ENCODE measurements at places on chromosomes 3 and 15. TPM values are rescaled to one million over a fixed set of nuclear protein-coding genes. Genes with fewer than 3 reads are reported as not detected.

GRCh38 chr3:56702490-56703315 lies 19.6 kb upstream of the TASOR start:
- peak; percentile 68 for DNase-seq

Gene CPEB1
- 1.2 TPM for total RNA-seq

GRCh38 chr15:94305133-94305532 lies 73.8 kb downstream of the MCTP2 start:
- peak; percentile 76 for DNase-seq

DNA sequence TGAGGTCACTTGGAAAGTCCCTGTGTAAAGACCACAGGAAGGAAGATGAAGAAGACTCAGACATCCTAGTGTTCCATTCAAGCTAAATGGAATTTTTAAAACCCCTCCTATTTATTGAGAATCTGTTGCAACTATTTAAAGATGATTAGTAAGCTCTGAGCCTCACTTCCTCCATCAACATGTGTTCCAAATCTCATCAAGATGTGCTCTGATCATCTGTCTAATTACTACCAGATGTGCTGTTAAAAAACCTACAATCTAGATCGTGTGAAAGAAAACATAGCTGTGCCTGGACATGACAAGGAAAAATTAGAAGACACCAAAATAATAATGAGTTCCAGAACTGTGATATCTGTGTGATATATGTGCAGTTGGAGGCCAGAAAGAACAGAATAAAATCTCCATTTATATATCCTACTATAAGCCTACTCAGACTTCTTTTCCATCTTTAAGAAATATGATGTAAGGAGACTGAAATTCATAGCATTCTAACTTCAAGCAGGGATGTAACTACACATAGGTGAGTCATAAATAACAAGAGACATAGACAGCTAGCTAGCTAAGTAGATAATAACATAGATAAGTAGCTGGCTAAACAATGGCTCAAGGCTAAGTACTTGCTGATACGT lies 7.8 kb downstream of the XPC start:
- no peak for DNase-seq

- DNase-seq = no peak
Measured at GRCh38 chr3:17132286-17133115, 247.7 kb downstream of the PLCL2 start.

GRCh38 chr3:106093616-106094015 lies 224.8 kb upstream of the CBLB start:
- no peak for DNase-seq

GRCh38 chr3:182451871-182452270 lies 341.4 kb upstream of the ATP11B start:
- DNase-seq = no peak

GRCh38 chr3:159817126-159817525 lies 171.5 kb upstream of the IL12A start:
- no peak for DNase-seq

DNA sequence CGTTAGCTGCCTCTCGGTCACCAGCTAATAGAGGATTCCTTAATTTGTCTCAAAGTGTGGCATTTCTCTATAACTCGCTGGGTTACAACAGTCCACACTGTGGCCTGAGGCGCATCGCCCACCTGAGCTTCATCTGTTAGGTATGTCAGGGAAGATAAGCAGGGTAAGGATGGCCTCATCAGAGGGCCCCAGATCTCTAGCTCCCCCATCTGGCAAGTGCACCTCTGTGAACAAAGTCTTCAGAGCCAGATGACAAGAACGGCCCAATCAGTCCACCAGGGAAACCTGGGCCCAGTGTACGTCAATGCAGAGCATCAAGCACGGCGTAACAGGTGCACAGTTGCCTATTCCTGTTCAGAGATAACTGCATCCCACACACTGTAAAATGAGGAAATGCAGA lies 23.2 kb downstream of the FRG2C start:
- DNase-seq = no peak

Gene RHCG
- total RNA-seq = not detected

Gene EPHA3
- not detected for total RNA-seq

DNA sequence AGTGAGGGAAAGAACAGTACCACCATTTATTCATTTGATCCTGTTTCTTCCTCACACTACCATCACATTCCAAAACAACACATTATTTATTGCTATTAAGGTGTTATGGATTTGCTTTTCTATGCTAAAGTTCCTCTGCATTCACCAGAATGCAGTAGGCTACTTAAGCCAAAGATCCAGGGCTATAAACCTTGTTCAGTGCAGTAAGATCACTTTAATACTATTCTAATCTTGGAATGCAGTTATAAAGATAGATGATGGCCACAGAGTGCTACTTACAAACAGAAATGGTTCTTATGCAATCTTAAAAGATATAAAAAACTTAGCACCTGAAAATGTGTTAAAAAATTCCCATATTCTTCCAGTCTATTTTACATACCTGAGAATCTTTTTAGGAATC lies 107.5 kb upstream of the TSPAN3 start:
- no peak for DNase-seq

Gene GRAMD1C
- total RNA-seq = 0.61 TPM

GRCh38 chr3:72397586-72397985 lies 450.7 kb downstream of the SHQ1 start:
- no peak for DNase-seq

Gene RBP2
- not detected for total RNA-seq

DNA sequence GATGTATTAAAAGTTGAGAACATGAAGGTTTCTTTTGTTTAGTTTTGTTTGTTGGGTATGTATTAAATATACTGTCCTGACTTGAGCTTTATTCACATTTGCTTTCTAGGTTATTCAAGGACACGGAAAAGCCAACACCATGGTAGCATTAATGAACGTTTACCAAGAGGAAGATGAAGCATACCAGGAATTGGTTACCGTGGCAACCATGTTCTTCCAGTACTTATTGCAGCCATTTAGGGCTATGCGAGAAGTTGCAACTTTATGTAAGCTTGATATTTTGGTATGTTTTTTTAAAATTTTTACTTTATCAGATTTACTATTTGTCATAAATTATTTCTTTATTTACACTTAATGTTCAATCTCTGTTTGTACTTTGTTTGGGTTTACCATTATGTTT lies 3.6 kb downstream of the WHAMM start:
- no peak for DNase-seq

DNA sequence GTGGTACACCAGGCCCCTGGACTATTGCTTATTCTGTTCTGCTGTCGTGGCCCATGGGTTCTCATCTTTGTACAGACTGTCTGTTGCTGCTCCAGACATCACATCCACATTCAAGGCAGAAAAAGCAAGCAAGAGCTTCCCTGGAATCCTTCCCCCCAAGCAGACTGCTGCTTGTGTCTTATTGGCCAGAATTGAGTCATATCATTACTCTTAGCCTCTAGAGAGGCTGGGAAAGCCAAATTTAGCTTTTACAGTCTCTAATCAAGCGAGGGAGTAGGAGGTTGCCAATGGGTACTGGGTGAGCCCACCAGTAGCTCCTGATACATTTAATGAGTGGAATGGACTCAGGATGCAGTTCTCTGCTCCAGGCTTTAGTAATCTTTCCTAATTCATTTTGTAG lies 39.4 kb downstream of the RAB6B start:
- DNase-seq = no peak

Gene BSN
- 0.09 TPM for total RNA-seq
